Mucosa of gallbladder (tissue), 1 donor: ENCODE measurements at places on chromosomes 5 and 9.

- no peak for DNase-seq
Measured at GRCh38 chr9:6538666-6539071, 106.9 kb downstream of the GLDC start.

DNA sequence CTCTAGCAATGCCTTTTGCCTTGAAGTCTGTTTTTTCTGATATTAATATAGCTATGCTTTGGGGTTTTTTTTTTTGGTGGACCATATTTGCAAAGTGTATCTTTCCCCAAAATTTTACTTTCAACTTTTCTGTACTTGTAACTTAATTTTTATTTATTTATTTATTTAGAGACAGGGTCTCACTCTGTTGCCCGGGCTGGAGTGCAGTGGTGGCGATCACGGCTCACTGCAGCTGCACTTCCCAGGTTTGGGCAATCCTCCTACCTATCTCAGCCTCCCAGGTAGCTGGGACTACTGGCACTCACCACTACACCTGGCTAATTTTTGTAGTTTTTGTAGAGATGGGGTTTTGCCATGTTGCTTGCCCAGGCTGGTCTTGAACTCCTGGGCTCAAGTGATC, 20.8 kb downstream of the PRRT1B start:
- DNase-seq = no peak

- DNase-seq = no peak
Measured at GRCh38 chr5:2741956-2742355, 9.5 kb downstream of the IRX2 start.

- DNase-seq = no peak
Measured at GRCh38 chr5:9196403-9197227, 349.3 kb downstream of the SEMA5A start.

DNA sequence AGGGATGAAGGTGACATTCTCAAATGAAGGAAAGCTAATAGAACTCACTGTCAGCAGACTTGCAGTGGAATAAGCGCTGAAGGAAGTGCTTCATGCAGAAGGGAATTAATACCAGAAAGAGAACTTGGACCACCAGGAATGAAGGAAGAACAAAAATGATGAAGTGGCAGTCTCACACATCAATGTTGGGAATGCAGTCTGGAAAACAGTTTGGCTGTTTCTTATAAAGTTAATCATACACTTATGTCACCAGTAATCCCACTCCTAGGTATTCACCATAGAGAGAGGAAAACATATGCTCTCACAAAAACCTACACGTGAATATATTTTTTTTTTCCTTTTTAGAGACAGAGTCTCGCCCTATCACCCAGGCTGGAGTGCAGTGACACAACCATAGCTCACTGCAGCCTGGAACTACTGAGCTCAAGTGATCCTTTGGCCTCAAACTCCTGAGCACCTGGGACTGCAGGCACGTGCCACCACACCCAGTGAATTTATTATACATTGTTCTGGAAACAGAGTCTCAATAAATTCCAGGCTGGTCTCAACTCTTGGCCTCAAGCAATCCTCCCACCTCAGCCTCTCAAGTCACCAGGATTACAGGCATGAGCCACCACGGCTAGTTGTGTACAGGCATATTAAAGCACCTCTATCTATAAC, 81.2 kb downstream of the ROR2 start:
- DNase-seq = no peak

DNA sequence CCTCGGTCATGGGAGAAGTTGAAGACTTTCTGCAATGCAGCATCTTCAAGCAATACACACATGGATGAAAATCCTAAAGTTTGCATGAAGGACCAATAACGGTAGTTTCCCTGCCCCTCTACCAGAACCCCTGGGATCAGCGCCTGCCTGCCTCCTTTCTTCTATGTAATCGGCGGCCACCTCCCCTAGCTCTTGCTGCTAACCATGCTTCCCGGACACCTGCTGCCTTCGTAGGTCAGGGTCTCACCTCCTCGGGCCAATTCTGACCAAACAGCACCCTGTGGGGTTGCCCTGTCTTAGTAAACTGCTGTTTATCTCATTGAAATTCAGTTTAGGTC, 388 bp upstream of the MED10 start:
- no peak for DNase-seq

DNA sequence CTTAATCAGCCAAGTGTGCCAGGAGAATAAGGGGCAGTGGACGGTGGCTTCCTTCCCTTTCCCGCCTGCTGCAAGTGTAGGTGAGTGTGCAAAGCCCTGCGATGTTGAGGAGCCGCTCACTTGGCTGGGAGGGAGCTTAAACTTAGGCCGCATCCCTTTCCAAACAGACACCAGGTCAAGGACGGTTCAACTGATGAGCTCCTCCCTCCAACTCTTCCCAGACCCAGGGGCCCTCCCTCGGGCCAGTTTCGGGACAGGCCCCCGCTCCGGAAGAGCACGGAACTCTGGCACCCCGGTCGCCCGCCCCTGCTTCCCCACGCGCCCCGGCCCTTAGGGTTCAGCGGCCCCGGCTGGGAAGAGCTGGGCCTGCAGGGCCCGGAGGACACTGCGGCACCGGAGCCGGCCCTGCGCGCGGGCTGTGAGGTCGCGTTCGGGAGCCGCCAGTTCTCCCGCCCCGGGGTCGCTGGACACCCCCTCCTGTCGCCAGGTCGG, 481 bp downstream of the MRPL36 start:
- DNase-seq = peak; percentile 15

DNA sequence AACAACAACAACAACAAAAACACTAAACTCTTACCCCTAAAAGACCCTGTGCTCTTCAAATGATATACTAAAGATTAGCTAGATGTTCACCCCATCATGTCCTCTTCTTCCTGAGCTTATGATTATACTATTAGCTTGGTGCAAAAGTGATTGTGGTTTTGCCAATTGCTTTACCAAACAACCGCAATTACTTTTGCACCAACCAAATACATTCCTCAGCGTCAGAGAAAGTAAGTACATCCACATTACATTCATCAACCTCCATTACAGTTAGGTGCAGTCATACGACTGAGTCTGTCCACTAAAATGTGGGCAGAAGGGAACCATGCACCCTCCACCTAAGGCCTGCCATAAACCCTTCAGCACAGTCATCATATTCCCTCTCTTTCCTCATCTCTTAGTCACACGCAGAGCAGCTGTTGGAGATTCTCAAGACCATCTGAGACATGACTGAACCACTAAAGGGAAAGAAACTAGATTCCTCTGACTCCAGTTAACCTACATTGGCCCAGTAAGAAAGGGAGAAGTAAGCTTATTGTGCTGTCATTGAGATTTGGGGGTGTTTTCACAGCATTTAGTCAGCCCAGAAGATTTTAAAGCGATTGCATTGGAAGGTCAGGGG, 181.6 kb upstream of the TLE4 start:
- DNase-seq = no peak

DNA sequence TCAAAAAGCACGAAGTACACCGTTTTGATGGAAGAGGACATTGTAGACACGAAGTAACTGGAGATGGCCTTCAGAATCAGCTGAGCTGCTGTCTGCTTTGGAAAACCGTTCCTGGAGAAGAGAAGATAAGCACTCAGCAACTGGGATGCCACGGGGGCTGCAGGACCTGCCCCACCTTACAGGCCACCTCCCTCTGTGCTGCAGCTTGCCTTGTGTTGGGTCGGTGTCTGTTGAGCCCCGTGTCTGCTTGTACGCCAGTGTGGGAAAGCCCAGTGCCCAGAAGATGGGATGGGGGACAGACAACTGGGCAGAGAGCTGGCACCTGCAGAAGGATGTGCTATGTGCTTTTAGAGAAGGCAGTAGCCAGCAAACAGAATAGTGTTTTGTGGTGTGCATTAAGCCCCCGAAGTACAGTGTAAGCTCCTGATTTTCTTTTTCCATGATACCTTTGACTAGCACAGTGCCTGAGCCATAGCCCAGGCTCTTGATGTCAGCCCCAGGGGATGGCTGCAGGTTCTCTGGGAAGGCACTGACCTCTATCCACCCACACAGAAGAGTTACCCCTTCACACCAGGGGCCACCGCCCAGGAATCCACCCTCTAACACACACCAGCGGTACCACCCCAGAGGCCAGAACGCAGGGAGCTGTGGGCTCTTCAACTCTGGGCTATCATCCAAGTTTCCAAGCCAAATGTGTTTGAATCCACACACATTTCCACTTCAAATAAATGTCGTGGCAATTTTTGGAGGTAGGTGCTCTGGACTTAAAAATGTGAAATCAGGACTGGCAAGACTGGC, 63.8 kb downstream of the MACROH2A1 start:
- DNase-seq = no peak

GRCh38 chr5:130496215-130496614, 592.0 kb downstream of the CHSY3 start:
- no peak for DNase-seq

GRCh38 chr5:142145106-142145900, 36.7 kb downstream of the NDFIP1 start:
- peak; percentile 71 for DNase-seq

DNA sequence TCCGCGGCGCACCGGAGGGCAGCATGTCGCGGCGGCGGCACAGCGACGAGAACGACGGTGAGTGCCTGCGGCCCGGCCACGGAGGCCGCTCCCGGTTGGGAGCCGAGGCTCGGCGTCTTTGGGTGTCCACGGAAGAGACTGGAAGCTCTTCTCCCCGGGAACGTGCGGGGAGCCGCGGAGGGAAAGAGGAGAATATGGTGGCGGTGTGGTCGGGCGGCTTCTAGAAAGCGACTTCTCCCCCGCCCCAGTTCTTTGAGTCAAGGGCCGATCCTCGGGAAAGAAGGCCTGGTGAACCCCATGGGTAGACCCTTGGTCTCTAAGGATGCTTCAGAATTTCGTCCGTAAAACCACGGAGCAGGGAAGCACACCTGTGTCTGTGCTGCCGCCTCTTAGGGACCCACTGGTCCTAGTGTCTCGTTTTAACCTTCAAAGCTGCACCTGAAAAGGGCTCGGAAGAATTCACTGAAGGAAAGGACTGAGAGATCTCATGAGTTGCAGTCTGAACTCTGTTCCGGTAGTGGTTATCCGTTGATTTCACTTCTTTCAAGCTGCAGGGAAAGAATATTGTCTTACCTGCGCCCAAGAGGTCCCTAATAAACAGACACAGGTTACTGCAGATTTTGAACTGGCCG, 354 bp downstream of the NCBP1 start:
- DNase-seq = no peak

- no peak for DNase-seq
Measured at GRCh38 chr9:118594428-118594827, 774.8 kb downstream of the BRINP1 start.

- DNase-seq = no peak
Measured at GRCh38 chr9:2214707-2215106, 199.6 kb downstream of the SMARCA2 start.

DNA sequence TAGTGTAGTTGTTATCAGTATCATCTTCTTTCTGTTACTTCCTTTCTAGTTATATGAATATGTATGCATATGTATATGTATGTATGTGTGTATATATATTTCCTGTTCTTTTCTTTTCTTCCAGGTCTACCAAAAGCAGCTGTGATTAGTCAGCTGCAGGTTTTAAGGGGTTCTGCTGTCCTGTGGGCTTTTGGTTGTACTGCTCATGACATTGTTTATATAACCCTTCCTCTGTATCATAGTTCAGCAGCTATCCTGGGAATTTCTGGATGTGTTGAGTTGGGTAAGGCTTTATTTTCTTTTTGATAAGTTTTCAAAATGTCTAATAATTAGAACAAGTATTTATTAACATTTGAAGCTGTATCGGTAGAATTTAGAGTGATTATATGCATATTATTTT, 23.2 kb downstream of the SLC27A6 start:
- no peak for DNase-seq

DNA sequence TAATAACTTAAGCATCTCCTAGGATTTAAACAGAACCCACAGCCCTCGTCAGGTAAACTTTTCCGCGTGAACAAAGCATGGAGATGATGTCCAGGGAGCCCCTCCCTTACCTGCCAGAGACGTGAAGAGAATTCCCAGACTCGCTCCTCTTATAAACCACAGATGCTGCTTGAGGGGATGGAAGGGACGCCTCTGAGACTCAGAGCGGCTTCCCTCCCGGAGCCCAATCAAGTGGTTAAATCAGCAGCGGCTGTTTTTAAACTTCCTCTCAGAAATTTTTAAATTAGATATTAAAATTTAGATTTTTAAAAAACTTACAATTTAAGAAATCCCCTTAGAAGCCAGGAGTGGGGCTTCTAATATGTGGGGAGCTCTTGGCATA, 71.8 kb downstream of the RAPGEF1 start:
- DNase-seq = no peak

DNA sequence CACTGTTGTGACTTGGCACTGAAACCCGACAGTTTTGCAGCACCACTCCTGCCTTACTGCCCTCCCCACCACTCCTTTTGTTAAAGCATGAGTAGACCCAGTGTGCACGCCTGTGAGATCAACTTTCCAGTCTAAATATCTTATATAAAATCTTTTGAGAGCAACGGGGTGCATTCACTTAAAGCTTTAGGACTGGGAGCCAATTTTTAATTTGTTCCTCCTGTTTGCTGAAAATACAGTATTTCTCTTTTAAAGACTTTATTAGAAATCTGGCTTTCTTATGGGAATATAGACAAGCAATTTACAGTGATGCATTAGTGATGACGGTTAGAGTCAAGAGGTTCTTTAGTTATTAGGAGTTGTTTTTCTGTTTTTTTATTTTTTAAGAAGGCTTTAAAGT, 397.5 kb downstream of the TMEM167A start:
- no peak for DNase-seq

DNA sequence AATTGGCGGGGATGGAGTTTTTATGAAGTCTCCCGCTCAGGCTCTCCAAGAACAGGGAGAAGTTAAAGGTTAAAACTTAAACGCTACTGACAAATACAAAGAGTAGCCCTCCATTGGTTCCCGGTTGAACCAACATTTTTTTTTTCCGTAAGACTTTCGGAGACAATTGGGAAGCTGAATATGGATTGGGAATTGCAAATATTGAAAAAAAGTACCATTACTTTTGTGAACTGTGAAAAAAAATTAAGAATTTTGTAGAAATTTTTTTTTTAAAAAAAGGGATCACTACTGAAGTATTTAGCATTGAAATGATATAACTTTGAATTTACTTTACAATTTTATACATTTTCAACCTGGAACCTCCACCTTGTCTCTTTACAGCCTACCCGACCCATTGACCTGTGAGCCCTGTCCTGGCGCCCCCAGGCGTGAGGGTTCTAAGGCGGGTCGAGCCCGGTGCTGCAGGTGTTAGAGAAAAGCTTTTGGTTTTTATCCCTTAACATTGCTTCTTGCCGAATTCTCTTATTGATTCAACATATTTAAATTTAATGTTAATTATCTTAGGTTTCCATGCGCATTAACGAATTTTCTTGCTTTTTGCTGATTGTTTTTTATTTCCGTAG, 448 bp upstream of the ZNF782 start:
- DNase-seq = no peak

DNA sequence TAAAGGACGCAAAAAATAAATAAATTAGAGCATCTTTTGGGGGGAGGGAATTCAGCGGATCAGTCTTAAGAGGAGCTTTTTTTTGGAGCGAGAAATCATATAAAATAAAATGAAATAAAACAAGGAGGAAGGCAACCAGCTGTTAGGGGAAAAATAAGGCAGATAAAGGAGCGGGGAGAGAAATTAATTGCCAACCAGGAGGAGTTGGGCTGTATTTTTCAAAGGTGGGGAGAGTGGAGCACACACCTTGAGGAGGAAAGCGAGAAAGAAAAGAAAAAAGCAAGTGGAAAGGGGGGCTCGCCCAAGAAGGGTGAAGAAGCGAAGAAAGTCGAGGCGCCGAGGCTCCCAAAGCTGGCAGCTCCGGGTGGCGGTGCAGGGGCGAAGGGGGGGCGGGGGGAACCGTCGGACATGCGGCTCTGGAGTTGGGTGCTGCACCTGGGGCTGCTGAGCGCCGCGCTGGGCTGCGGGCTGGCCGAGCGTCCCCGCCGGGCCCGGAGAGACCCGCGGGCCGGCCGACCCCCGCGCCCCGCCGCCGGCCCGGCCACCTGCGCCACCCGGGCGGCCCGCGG, at the start of gene PAPPA:
Gene PAPPA, plus strand, starts transcription at position 27 of the 569 bp plus-strand sequence. Its CDS starts 382 bp downstream, at position 409.
- DNase-seq = no peak
